ENCODE measurements at places on chromosomes 5 and 9.

DNA sequence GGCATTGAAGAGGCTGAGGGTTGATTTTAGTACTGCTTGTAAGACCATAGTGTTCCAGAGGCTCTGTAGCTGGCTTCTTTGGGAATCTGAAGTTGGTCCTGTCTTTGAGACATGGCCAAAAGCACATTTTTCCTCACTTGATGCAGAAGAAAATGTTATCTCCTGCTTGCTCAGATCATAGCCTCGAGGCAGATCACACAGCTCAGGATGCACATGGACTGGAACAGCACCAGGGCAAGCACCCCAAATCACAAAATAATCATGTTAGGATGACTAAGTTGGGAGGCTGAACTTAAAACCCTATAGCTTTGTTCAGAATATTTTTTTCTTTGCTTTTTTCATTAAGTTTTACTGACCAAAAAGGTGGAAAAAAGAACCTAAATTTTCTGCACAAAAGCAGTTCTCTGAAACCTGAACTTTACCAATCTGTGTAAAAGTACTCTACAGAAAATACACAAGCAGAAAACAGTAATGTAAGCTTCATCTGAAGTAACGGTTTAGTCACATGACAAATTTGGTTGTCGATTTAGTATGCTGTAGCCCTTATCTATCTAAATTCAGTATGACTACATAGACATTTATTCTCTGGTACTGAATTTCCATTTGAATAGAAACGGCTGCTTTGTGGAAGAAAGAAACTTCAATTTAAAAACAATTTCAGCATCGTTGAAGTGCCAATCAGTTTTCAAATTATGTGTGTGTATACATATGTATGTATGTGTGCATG lies 3.4 kb downstream of the KLHL9 start:
- no peak for DNase-seq

GRCh38 chr5:96548905-96549304 lies 113.3 kb upstream of the CAST start:
- no peak for DNase-seq

DNA sequence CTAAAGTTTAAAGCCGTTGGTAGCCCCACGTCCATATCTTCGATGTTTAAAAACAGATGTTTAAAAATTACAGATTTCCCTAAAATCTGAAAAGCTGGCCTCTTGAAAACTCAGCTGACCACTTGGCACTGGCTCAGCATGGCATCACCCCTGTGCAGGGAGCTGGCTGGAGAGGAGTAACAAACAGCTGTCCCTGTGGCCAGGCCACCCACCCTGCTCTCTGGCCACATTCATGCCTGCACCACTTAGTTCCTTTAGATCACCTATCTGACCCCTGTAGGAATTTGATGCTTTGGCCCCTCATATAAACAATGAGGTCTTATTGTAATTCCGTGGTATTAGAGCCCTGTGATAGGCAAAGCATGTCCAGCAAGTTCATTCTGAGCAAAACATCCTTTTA lies 107.5 kb downstream of the FRMD3 start:
- no peak for DNase-seq

DNA sequence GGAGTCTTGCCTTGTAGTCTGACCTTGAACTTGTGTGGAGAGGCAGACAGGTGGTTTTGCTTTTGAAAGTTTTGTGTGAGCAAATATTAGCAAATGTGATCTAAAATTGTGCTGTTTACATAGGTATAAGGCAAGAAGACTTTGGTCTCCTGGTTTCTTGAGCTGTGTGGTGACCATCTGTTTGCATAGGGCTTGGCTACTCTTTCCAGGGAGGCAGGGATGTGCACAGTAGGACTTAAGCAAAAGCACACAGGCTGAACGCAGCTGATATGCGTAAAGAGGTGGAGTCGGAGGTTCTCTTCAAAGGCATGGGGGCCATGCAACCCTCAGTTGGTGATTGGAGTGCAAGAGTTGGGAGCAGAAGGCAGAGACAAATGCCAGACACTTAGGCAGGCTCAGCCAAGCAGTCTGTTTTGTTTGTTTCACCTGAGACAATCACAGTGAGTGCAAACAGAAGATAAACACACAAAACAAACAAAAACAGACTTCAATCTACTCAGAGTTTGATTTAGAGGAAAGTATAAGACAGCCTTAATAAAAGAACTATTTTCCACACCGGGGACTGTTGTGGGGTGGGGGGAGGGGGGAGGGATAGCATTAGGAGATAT lies 744.2 kb downstream of the MTRR start:
- DNase-seq = no peak

- DNase-seq = no peak
Measured at GRCh38 chr5:112333331-112333781, 85.7 kb downstream of the EPB41L4A start.

- DNase-seq = no peak
Measured at GRCh38 chr9:4820168-4820567, 27.4 kb downstream of the RCL1 start.

Measured in activated T-cell treated with anti-CD3 and anti-CD28 coated beads for 1 hour (primary cell).